ENCODE measurements at places on chromosomes 2 and 18. TPM values are rescaled to one million over a fixed set of nuclear protein-coding genes. Genes with fewer than 3 reads are reported as not detected.

DNA sequence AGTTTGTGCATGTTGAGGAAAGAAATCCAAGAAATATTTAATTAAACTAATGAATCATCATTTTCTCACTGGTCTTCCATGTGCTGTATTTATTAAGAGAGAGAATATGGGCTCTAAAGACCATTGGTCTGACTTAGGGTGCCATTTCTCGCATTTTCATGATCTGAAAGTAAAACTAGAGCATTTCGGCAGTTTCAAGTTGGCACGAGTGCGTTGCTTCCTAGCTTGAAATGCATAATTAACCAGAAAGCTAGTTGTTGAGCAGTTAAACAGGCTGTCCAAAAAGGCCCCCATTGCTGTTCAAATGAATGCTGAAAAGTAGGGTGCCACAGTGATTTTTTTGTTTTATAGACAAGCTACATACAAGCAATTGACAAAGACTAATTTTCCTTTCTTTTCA, 47.4 kb downstream of the SLC8A1 start:
- no peak for DNase-seq

- DNase-seq: no peak
These were observed 64.5 kb downstream of the OSBPL1A start for GRCh38 chr18:24333084-24333483.

The CIDEA gene
- not detected for total RNA-seq

The DNAJC5G gene
- total RNA-seq: not detected

GRCh38 chr18:3595369-3596273, 145.6 kb downstream of the TGIF1 start:
- peak; percentile 100 for DNase-seq

The PLEKHM3 gene
- 7.5 TPM for total RNA-seq

DNA sequence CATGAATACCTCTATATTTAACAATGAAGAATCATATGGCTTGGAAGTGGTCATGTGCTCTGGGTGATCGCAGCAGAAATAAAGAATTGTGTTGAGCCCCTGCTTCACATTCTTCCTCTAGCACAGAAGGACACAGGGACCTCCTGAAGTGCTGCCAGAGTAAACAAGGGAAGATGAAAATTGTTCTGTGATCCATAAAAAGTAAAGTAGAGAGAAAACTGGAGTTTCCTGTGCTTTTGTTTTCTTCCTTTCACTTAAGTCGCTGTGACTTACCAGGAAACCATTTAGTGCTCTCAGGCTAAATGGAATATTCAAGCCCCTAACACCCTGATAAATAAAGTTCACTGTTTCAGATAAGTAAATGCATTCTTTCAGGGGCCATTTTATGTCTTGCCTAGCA, 1173.6 kb upstream of the CHAC2 start:
- no peak for DNase-seq

GRCh38 chr2:134462275-134462674, 208.4 kb downstream of the MGAT5 start:
- no peak for DNase-seq

The BOLL gene
- total RNA-seq: not detected

GRCh38 chr2:46041434-46041833, 255.8 kb upstream of the EPAS1 start:
- no peak for DNase-seq

DNA sequence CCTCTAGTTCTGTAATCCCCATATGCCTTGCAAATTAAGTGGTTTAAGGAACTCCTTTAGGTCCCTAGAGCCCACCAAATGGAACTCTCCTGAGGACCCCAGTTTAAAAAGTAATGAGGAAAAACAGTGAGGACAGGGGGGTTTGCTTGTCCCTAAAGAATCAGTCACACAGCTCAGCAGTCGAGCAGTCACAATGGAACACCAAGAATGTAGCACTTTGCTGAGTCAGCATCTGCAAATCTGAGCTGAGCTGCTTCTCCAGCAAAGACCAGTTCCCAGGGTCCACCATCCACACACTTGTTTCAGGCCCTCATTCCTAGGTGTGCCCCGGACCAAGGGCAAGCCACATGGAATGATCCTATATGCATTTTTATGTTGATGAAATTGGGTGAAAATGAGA, 46.2 kb upstream of the NEDD4L start:
- DNase-seq: no peak

The TTC27 gene
- 21.5 TPM for total RNA-seq

The MRO gene
- total RNA-seq: not detected

The PRSS56 gene
- 0.40 TPM for total RNA-seq

- DNase-seq: no peak
These were observed 11.6 kb upstream of the TUBB6 start for GRCh38 chr18:12296457-12296856.

- DNase-seq: peak; percentile 96
These were observed 3.8 kb upstream of the UXS1 start for GRCh38 chr2:106197878-106198277.

GRCh38 chr18:76274468-76275289, 220.4 kb downstream of the ZNF516 start:
- DNase-seq: no peak

The BCL11A gene
- total RNA-seq: 0.13 TPM

DNA sequence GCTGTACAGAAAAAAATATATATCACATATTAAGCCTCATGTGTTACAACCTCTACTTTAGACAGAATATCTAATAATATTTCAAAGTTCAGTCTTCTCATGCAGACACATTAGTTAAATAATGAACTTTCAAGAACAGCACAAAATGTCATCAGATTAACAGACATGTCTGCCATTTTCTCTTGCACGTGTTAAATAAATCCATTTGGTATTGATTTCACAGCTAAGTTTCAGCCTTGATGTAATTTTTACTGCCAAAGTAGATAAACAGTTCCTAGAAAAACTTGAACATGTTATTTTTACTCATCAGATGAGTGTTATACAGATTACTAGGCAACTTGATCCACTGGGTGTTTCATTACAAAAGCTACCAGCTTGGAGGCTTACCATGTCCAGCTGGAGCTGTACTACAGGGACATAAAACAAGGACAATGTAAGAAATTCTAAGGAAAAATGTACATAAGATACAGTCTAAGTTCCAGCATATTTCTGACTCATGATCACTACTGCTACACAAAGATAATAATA, 290.7 kb upstream of the DDX18 start:
- no peak for DNase-seq

GRCh38 chr2:170340693-170341068, 162.7 kb downstream of the MYO3B start:
- no peak for DNase-seq

- no peak for DNase-seq
These were observed 12.4 kb downstream of the PTPN4 start for GRCh38 chr2:119772128-119772527.

The DSEL gene
- total RNA-seq: 164 TPM

DNA sequence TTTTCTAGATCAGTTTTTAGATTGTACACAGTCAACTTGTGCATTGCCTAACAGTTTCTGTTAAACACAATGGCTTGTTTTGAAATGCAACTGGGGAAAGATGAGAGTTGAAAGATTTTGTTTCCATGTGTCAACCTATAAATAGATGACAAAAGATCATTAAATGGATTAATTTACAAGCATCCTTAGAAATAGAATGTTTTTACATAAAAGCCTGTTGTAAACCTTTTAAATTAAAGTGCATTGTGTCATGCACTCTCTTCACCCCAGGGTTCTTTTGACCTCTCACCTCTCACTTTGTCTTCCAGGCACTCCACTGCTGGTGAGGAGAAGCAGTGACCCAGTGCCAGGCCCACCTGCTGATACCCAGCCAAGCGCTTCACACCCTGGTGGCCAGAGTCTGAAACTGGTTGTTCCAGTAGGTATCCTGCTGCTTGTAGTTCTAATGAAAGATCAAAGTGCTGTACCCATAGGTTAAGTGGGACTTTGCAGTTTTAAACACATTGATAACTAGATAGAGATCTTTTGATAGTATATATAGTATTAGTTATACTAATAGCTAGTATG, 502.1 kb downstream of the PARD3B start:
- no peak for DNase-seq

The SH3RF3 gene
- 7.4 TPM for total RNA-seq

The CYTIP gene
- total RNA-seq: 1.7 TPM

GRCh38 chr2:98389251-98389605, 43.0 kb downstream of the CNGA3 start:
- no peak for DNase-seq

The SERPINB2 gene
- total RNA-seq: 0.80 TPM

The EHD3 gene
- total RNA-seq: 10.9 TPM

GRCh38 chr2:128403814-128404708, 85.4 kb upstream of the HS6ST1 start:
- no peak for DNase-seq

DNA sequence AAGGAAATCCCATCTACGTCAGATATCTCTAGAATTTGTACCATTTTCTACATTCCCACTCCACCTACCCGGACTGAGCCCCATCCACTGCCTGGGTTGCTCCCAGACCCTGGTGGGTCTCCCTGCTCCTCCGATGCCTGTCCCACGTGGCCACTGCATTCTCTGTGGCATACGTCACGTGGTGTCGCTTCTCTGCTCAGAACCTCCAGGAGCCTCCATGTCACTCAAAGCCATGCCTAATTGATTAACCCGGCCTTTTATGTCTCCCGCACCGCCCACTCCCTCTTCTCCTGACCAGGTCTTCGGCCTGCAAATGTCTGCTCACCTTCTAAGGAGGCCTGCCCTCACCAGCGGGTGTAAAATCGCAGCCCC, 176.6 kb downstream of the HDAC4 start:
- DNase-seq: no peak

The FLACC1 gene
- 1.3 TPM for total RNA-seq

DNA sequence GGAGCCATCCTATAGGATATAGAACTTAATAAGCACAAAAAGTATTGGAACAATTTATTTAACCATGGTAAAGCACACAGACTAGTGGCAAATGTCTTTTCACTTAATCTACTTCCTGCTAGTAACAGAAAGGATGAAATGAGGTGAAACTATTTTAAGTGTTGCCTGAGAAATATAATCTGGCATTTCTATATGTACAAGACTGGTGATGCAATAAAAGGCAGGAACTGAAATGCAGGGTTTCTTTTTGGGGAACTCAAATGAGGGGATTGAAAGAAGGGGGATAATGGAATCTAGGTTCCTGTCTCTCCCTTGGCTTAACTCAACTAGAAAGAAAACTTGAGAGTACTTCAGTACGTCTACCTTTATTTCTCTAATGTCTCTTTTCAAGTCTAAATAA, 122.3 kb downstream of the MEMO1 start:
- DNase-seq: no peak

The BOK gene
- 67.3 TPM for total RNA-seq

The ICOS gene
- not detected for total RNA-seq

- peak; percentile 60 for DNase-seq
These were observed 216.5 kb downstream of the CDCA7 start for GRCh38 chr2:173571021-173571821.

DNA sequence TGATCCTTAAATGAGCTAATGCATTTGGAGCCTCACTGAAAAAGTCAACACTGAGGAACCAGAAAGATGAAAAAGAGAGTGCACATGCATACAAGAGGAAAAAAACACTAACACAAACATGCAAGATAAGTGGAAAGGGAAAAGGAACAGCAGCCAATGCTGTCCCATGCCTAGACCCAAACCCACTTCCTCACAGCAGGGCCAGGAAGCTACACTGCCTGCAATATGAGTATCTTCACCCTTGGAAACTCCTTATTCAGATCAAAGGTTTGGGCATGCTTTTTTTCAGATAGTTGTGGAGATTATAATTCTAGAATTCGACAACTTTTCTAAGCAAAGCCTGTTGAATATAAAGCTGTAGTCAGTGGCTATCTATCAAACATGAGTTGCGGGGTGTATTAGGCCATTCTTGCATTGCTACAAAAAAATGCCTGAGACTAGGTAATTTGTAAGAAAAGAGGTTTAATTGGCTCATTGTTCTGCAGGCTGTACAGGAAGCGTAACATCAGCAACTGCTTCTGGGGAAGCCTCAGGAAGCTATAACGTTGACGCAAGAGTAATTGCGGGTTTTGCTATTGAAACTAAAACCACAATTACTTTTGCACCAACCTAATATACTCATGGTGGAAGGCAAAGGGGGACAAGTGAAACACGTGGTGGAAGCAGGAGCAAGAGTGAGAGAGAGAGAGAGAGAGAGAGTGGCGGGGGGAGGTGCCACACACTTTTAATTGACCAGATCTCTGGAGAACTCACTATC, 138.2 kb downstream of the MBD2 start:
- DNase-seq: no peak

DNA sequence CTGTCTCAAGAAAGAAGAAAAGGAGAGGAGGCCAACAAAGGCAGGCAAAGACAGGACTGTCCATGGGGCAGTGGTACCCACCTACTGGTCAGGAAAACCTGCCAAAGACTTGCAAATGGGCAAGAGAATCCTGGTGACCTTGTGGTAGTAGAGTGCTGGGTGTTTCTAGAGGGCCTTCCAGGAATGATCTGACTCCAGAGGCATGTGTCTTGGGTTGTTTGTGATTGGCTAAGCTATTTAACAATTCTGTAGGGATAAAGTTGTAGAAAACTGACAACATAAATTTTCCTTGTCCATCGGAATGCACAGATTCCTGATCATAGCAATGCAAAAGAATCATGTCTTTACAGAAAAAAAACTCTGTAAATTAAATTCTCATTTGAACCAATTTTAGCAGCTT, 68.5 kb upstream of the ZNF532 start:
- no peak for DNase-seq

The HOXD4 gene
- not detected for total RNA-seq

Measured in LHCN-M2 (cell line).